ENCODE measurements at places on chromosomes 5 and 9. TPM values are rescaled to one million over a fixed set of nuclear protein-coding genes. Genes with fewer than 3 reads are reported as not detected.

DNA sequence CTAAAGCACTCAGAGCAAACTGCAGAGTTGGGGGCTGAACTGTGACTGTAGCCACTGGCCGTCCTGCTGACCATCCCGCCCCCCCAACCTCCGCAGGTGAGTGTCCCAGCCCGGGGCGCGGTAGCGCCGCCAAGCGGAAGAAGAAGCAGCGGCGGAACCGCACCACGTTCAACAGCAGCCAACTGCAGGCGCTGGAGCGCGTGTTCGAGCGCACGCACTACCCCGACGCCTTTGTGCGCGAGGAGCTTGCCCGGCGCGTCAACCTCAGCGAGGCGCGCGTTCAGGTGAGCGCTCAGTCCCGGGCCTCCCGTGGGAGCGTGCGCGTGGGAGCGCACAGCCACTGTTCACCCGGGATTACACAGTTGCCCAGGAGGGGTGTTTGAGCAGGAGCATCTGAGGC lies 33.7 kb downstream of the PTGES start:
- H3K4me3 ChIP-seq = no peak overlapping the region
- no peaks in the 10 kb centered on the region for H3K36me3 ChIP-seq
- H3K27ac ChIP-seq = no peak overlapping the region

DNA sequence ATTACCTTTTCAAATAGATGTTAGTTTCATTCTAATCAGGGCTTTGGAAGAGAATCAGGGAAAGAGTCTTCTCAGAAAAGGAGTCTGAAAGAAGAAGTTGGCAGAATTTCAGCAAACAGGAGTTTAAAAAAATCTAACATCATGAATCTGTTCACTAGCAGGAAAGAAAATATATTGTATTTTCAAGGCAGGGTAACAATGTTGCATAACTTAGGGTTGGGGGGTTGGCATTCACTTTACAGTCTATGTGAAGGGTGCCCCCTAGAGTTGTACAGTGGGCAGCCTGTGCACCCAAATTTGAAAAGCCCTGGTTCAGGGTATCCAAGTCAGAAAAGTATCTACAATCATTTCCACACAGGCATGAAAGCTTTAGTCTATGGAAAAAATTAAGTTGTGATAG lies 348.4 kb upstream of the SLC30A5 start:
- DNase-seq = no peak
- no peaks in the 10 kb centered on the region for H3K36me3 ChIP-seq
- no peaks in the 10 kb centered on the region for H3K4me1 ChIP-seq
- H3K27ac ChIP-seq = no peak overlapping the region
- H3K27me3 ChIP-seq = no peaks in the 10 kb centered on the region
- no peak overlapping the region for H3K4me3 ChIP-seq

The DENND4C gene
- 45.6 TPM for polyA plus RNA-seq

The GDNF gene
- polyA plus RNA-seq = 2.3 TPM

DNA sequence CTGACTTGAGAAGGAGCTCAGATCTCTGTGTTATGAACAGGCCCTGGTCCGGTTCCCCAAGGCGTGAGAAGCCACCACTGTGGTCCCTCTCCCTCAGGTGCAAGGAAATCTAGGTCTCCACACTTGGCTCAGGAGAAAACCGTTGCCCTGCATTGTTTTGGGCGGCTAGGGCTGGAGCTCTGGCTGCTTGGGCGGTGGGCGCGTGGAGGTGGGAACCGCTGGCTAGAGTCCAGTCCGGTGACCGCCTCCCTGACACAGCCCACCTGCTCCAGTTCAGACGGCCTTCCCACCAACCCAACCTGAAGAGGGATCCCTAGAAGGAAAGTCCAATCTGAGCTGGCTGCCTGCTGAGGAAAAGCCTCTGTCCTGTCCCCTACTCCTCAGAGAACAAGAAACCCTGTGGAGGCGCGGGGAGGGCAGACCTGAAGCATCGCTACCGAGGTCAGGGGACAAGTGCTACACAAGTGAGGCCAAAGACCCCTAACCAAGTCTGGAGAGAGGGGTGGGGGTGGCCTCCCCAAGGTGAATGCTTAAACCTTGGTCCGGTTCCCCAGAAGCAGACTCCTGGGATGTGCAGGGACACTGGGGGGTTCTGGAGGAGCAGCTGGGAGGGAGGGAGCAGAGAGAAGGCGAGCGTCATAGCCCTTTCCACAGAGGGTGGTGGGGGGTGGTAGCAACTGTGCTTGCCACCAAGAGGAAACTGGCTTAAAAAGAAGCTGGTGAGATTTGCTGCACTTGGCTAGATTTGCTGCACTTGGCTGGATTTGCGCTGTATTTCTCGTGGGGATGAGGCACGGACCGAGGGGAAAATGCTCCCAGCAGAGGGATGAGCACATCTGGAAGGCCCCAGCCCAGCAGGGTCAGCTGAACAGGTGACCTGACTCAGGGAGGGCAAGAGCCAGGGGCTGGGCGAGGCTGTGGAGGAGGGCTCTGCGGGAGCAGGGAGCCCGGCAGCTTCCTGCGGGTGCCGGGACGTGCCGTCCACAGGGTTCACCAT lies 65.2 kb downstream of the RAPGEF1 start:
- no peaks in the 10 kb centered on the region for H3K36me3 ChIP-seq
- H3K4me3 ChIP-seq = no peak overlapping the region
- H3K27ac ChIP-seq = peak overlapping the region; percentile 95
